ENCODE measurements at places on chromosomes 6 and 20.

DNA sequence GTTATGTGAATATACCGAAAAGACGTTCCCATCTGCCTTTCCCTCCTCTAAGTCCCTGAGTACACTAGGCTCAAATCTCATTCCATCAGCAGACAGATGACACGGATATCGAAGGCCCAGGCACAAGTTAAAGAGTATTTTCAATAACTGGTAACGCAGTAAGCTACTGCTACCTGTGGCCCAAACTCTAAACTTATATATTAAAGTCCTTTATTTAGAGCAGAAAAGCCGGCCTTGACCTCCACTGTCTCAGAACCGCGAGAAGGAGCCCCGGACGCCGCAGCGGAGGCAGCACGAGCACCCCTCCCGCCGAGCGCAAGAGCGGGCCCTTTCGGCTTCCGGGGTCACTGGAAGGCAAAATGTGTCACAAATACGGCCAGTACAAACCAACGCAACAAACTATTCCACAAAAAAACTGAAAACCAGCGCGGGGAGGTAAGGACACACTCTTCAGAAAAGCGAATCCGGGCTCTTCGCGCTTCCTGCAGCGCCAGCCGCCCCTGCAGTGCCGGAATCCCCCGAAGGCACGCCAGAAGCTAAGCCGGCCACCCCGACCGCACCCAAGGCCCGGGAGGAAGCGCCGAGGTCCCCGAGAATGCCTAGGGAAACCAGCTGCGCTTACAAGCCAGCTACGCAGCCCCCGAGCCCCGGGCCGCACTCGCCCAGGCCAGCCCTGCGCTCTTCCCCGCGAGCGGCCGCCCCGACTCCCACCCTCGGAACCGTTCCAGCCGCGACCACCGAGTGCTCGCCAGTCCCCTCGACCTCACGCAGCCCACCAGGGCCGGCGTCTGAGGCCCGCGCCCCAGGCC lies 681 bp downstream of the DIDO1 start:
- peak; percentile 47 for DNase-seq

GRCh38 chr6:20998748-20999448 lies 464.6 kb downstream of the CDKAL1 start:
- DNase-seq: no peak

DNA sequence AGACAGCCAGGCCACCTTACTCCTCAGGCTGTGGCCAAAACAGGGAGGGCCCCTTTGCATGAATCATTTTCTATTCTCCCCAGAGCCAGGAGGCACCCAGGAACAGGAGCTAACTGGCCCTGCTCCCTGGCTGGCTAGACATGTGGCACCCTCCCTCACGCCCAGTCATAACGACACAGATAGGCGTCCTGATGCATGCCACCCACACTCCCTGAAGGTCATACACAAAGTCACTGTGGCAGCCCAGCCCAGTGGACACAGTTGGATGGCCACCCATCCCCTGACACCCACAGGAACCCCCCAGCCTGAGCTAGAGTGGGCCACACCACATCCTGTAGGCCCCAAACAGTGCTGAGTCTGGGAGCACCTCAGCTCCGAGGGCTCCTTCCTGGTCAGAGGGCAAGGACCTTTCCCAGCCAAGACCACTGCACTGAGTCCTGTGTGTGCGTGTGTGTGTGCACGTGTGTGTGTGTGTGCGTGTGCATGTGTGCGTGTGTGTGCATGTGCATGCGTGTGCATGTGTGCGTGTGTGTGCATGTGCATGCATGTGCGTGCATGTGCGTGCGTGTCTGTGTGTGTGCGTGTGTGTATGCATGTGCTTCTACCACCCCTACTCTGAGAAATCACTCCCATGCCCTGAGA lies 21.6 kb downstream of the TFEB start:
- DNase-seq: no peak

- DNase-seq: no peak
Measured at GRCh38 chr20:62190639-62191411, 8.0 kb downstream of the MTG2 start.

- no peak for DNase-seq
Measured at GRCh38 chr6:139820210-139820609, 445.8 kb upstream of the CITED2 start.

GRCh38 chr6:34196833-34197195 lies 39.9 kb upstream of the HMGA1 start:
- no peak for DNase-seq

DNA sequence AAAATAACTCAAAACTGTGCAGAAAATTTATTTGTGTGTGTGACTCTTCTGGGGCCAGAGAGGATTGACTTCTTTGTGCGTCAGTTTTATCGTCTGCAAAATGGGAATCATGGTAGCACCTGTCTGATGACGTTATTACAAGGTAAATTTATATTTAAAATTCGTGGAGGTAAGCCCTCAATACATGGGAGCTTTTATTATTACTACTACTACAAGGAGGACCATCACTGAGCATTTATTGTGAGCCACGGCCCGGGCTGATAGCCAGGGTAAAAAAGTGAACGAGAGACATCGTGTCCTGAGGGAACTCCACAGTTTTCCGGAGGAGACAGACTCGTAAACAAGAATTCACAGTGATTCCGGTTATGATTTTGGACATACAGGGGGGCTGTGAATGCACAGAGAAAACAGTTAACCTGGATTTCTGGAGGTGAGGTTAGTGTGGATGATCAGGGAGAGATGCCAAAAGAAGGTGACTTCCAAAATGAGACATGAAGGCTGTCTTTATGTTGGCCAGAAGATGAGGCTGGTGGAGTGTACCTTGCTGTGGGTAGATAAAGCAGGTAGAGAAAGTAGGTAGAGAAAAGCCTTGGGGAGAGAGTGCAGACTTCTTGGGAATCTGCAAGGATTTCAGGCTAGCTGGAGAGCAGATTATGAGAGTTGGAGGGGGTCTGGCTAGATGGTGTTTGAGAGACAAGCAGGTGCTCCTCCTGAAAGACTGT lies 10.6 kb upstream of the SERINC3 start:
- no peak for DNase-seq

- no peak for DNase-seq
Measured at GRCh38 chr20:23763345-23763744, 12.6 kb upstream of the CST1 start.

DNA sequence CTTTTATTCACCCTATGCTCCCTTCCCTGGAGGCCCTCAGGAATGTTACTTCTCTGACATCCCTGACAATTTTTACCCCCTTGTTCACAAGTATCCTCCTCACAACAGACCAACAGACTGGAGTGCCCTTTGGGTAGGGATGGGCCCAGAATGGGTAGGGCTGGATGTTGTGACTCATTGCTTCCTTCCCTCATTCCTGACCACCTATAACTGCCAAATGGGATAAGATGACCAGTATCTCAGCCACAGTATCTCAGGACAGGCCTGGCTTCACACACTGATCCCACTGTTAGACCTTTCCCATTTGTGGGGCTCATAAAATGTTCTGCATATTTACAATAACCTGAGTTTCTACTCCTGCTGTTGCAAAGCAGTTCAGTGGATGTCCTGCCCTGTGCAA lies 223.0 kb upstream of the LRFN2 start:
- DNase-seq: no peak

GRCh38 chr20:49859011-49859410 lies 46.4 kb downstream of the SLC9A8 start:
- no peak for DNase-seq

DNA sequence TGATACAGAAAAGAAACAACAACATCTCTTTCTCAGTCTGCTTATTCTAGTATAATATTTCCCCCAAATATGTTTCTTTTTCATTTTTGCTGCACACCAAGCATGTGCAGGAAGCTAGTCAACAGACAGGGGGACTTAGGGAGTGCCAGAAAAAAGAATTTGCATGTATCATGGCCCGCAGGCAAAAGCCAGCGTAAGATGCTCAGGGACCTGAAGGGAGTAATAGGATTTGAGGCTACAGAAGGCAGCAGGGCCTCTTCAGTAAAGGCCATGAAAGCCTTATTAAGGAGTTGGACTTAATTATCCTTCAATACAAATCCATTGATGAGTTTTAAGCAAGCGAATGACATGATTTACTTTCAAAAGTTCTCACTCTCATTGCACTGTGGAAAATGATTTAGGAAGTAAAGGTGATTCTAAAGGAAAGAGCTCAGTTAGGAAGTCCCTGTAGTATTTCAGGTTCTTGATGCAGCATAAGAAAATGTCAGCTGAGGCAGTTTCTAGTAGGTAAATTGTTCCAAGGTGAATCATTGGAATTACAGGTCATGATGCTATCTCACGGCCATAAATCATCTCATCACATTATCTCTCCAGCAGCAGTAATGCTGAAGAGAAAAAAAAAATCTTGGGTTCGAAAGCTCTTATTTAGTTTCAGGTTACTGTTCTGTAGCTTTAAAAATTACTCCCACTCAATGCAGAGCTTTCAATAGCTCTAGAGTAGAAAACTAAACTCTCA lies 94.8 kb downstream of the PTCHD4 start:
- no peak for DNase-seq

DNA sequence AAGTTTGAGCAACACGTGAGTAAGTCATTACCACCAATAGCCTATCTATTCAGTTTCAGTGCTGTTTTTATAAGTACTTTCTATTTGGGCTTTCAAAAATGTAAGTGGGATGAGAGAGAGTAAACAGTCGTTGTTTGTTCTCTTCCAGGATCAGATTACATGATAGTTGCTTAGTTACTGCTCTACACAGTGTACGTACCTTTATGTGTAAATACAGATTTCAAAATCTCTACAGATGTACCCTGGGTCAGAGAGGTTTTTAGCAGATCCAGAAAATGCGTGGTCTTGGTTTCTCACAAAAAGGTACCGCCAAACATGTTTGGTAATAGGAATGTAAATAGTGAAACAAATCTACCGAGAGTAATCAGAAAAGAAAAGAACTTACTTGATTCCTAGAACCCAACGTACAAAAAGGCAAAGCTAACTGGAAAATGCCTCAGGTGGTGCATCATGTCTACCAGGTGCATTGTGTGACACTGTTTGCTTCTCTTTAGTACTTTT lies 421.1 kb downstream of the BCKDHB start:
- no peak for DNase-seq

DNA sequence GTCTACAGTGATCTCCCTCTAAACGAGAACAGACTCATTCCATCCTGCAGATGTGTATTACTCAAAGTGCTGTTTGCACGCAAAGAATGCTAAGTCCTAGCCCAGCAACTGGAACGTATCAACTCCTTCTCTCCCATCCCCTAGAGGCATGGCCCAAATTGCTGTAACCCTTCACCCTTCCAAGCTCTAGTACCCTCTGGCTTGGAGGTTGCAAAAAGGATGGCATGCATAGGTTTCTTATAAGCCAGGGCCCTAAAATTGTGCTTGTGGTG lies 71.5 kb upstream of the TGM3 start:
- no peak for DNase-seq

DNA sequence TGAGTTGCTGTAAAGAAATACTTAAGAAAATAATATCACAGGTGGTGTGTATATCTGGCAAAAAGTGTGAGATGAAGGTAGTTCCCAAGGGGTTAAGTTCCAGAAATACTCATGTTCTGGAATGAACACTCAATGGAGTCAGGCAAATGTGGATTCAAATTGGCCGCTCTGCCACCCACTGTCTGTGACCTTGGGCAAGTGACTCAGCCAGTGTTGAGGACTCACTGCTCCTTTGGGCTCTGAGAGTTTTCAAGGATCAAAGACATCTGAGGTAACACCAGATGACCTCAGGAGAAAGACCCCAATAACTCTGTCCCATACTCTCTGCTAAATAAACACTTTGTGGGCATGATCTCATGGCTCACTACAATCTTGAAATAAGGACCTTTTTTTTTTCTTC lies 59.2 kb upstream of the EYA2 start:
- no peak for DNase-seq

- DNase-seq: no peak
Measured at GRCh38 chr6:159989492-159990480, 20.9 kb downstream of the IGF2R start.

DNA sequence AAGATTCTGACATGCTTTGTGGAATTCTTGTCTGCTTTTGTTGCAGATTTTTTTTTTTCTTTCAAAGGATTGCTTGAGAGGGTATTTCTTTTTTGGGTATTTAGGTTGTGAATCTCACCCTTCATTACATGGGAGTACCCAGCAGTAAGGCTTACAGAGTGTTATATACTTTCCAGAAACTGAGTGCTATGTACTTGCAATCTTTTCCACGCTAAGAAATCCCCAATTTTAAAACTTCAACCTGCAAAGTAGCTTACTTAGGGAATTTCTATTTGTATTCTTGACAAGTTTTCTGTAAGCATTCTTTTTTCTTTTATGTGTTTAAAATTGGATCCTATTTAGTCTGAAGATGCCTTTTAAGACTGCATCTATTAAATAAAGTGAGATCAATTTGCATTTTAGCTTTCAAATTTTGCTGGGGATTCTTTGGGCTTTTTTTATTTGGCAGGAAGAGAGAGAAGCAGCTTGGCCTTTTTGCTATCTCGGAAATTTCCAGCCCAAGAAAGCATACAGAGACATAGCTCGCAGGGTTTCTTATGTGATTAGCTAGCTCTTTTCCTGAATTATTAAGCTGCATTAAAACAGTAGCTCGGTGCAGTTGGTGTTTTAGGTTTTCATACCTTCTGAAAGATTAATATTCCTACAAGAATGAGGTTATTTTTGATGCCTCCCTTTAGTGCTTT lies 42.6 kb downstream of the KCNS1 start:
- no peak for DNase-seq

GRCh38 chr6:125275779-125276178 lies 26.0 kb downstream of the HDDC2 start:
- DNase-seq: no peak

DNA sequence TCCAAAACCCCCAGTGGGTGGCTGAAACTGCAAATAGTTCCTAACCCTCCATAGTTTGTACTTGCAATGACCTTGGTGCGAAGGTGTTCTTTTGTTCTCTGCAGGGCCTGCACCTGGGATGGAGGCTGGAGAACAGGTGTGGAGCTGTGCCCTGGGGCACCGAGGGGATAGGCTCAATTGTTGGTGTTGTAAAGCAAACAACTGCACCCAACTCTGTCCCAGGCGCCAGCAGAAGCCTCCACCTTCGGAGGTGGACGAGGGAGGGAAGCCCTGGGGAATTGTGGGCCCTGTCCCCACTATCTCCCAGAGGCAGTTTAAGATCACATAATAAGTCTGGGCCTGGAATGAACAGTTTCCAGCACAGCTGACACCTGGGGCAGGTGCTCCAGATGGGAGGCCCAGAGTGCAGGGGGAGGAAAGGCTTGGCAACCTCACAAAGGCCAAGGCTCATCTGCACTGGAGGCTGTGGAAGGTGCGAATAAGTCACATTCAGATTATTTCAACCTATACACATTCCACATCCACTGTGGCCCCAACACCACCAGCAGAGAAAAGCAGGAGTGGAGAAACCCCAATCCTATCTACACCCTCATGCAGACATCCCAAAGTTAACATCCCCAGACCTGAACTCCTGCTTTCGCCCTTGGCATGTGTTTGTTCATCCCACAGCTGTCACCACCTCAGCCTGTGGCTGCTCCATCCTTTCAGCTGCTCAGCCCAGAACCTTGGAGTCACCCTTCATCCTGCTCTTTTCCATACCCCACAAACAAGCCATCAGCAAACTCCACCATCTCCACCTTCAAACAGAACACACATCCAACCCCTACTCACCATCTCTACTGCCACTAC lies 12.3 kb upstream of the CBFA2T2 start:
- DNase-seq: no peak

DNA sequence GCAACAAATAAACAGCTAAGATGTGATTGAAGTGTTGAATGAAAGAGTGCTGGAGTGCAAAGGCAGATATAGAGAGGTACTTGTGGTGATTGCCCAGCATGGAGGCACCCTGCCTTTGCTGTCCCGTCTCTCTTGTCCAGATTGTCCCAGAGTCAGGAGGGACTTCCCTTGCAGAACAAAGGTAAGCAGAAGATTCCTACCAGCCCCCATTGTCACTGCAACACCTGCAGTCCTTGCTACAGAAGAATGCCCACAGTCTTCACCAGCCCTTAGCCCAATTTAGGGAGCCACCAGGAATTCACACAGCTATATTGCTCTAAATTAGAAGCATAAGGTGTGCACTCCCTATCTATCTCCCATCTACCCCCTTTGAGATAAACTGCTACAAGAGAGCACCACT lies 491.8 kb downstream of the KIF16B start:
- no peak for DNase-seq

All from CD4-positive, alpha-beta memory T cell (primary cell).